ENCODE measurements at places on chromosomes 7 and 10.

GRCh38 chr10:34157501-34157900 lies 657.6 kb downstream of the PARD3 start:
- DNase-seq: no peak

DNA sequence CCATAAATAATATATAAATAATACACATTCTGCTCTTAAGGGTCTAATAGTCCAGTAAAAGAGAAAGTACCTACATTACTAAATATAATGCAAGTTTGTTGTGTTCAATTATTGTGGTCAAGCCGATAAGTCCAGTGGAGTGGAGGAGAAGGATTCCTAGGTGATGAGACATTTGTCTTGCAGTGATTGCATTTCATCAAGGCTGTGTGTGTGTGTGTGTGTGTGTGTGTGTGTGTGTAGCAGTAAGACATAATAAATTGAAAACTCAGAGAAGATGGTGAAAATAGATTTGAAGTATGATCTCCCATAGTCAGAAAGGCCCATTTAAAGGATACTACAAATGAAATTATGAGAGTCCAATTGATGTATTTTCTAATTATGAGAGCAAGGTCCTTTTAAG lies 192.5 kb upstream of the SEMA3C start:
- no peak for DNase-seq

DNA sequence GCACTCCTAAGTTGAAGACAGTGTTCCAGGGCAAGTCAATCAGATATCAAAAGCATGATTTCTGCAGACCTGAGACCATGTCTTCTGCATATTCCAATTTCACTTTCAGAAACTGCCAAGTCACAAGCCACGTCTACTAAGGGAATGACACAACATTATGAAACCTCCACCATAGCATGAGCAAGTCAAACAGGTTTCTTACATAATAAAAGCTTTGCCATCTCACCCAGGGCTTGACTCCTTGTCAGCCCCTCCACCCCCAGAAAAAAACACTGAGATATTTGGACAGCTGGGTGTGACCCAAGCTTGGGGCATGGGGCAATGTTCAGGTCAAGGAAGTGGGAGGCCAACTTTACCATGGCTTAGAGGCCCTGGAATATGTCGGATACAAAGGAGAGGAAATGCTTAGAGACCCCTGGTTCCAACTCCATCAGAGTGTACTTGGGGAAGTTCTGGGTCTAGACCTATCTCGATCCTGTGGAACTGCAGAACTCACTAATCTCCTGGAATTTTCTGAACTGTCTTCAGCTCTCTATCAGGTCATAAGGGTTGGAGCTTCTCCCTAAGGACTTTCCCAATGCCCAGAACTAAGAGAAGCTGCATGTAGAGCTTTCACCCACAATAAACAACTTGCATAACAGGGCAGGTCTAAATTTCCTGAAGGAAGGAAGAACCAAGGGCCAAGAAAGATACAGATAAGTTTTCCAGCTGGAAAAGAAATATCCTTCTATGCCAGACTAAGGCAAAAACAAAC lies 80.6 kb upstream of the NAMPT start:
- DNase-seq: no peak

DNA sequence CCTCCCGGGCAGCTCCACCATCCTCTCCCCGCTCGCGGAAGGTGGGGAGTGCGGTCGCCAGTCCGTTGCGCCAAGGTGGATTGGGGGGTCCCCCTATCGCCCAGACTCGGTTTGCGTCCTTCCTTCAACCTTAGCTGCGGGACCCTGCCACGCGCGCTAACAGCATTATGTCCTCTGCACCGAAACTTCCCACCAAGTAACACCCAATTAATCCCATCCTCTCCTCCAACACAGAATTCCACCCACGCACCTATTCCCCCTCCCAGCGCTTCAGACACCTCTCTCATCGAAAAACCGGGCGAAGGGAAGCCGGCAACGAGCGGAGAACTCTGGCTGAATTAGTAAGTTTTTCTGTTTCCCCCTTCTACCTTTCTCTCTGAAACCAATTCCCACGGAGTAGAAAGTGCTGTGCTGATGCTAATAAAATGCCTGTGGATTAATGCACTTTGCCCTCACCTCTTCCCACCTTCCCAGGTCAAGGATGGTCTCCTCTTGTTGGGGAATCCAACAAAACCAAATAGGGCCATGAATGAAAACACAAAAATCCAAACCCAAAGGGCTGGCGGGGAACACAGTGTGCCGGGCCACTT lies 947 bp downstream of the HOXA3 start:
- DNase-seq: peak; percentile 64

GRCh38 chr7:133950855-133951254 lies 176.3 kb upstream of the LRGUK start:
- DNase-seq: no peak

DNA sequence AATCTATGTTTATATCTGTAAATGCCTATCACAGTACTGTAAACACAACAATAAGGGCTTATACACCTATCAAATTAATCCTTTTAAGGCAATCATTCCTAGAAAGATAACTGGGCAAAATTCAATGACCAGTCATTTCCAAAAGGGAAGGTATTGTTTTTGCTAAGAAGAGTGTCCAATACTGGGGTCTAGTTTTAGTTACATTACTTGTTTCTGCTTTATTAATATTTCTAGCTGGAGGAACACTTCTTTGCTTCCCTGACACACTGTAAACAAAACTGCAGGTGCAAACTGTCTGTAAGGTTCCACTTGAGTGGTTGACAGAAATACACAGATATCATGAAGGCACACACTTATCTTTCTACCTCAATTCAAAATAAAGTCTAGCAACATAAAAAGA lies 84.2 kb upstream of the FAM133B start:
- DNase-seq: no peak

DNA sequence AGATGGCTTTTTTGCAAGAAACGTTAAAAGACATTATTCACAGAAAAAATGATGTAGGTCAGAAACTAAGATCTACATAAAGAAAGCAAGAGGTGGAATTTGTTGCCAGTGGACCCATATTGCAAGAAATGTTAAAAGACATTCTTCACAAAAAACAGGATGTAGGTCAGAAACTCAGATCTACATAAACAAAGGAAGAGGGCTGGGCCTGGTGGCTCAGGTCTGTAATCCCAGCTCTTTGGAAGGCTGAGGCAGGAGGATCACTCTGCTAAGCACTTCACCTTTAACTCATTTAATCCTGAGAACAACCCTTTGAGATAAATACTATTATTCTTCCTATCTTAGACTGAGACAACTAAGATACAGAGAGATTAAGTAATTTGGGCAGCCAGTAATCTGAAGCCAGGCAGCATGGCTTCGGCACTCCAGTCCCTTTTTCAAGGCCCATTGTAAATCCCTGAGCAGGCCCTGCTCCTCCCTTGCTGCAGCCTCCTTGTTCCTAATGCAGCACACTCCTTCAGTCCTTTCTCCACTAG lies 11.6 kb downstream of the ZFAND4 start:
- no peak for DNase-seq

DNA sequence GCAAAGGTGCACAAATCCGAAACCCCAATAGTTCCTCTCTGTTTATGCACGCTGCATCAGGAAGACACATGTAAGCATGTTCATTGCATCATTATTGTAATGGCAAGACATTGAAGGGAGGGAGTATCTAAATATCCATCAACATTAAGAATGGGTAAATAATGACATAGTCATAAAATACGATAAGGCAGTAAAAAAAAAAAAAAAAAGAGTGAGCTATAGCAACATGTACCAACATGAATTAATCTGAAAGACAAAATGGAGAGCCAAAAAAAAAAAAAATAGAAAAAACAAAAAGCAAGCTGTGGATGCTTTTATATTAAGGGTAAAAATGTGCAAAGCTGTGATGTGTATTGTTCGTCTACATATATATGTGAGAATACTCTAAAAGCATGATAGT lies 70.2 kb upstream of the ABLIM1 start:
- DNase-seq: no peak

GRCh38 chr10:110081911-110082310 lies 74.1 kb downstream of the ADD3 start:
- no peak for DNase-seq

DNA sequence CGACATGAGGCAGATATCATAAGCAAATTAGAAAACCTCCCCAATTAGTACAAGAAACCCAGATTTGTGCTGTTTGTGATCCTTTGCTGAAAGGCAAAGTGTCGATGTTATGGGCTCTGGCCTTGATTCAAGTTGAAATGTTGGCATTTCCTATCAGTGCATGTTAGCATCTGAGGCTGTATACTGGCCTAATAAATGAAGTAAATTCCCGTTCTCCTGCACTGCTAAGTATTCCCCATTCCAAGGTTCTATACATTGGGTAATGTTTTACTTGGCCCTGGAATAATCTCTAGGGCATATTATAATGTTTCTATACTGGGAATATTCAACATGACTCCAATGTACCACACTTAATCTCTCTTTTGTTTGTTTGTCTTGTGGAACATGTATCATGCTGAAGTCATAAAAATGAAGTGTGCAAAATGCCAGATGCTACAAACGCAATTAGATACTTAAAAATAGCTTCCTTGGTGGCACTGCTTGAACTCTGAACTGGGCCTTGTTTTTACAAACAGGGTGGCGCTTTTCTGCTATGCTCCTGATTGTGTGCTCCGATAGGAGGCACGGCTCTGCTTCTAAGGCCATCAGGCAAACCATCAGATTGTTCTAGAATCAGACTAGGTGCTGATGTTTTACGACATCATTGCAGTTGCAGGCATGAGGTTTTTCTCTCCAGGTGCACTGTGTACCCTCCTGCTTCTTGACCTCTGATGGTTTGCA lies 156.7 kb upstream of the TCF7L2 start:
- no peak for DNase-seq

DNA sequence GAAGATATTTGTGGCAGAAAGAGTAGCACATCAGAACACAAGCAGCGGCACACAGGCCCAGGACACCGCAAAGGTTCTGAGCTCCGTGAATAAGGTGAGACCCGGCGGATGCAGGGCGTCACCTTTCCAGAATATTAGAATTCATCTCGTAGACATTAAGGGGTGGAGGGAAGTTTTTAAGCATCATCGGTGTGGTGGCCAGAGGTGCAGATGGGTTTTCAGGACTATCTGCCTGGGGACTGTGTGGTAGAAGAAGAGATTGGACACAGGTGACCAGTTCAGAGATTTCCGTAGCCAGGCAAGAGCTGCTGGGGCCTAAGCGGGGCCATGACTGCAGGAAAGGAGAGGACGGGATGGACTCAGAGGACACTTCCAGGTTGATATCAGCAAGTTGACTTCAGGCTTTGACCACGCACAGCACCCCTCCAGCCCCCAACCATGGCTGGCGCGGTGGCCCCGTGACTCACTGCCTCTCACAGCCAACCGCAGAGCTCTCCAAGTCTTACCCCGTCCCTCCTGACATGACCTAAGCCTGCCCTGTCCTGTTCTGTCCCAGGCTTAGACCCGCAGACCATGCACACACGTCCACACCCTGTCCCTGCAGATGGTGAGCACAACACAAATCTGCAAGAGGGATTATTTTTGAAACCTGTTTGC lies 97.2 kb downstream of the OAT start:
- no peak for DNase-seq

GRCh38 chr7:30721211-30721610 lies 30.7 kb upstream of the INMT start:
- no peak for DNase-seq

GRCh38 chr10:77334501-77334900 lies 303.1 kb downstream of the KCNMA1 start:
- no peak for DNase-seq

DNA sequence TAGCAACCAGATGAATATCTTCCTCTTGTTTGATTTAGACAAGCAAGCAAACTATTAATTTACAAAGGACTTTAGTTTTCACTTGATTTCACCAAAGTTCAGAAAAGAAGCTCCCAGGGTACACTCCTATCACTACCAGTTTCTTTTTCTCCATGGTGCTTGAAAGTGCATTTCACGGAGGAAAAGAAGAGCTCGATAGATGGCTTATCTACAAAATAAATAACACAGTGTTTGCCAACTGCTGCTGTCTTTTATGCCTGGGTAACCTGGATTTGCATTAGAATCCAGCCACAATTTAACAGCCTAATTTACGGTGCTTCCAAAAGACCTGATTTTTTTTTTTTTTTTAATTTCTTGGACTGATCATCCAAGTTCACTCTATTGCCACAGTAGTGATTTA lies 275.7 kb downstream of the GPR37 start:
- DNase-seq: no peak

DNA sequence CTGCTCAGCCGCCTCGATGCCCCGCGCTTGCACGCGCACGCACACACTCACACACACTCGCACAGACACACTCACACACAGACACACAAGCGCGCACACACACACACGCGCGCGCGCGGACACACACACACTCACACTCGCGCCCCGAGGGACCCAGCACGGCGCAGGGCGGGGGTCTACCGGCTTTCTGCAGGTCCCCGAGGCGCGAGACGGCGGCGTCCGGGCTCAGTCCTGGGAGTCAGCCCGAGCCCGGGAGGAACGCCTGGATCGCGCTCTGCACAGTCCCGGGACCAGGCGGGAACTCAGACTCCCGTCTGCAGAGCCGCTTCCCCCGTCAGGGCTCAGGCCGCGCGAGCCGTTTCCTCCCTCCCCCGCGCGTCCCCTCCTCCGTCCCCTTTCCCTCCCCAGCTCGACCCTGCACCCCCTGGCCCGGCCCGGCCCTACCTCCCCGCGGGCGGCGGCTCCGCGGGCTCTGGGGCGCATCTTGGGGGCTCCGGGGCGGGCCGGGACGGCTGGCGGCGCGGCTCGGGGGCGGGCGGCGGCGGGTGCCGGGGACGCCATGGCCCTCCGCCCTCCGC lies 464 bp downstream of the DENND2A start:
- peak; percentile 71 for DNase-seq

- DNase-seq: no peak
These were observed 577 bp upstream of the DDX21 start for GRCh38 chr10:68955355-68955831.

- DNase-seq: no peak
These were observed 32.5 kb upstream of the KNDC1 start for GRCh38 chr10:133127291-133128125.

GRCh38 chr7:1505731-1506550 lies 1.8 kb upstream of the INTS1 start:
- no peak for DNase-seq

- no peak for DNase-seq
These were observed 53.1 kb downstream of the SHOC2 start for GRCh38 chr10:110972231-110973134.

DNA sequence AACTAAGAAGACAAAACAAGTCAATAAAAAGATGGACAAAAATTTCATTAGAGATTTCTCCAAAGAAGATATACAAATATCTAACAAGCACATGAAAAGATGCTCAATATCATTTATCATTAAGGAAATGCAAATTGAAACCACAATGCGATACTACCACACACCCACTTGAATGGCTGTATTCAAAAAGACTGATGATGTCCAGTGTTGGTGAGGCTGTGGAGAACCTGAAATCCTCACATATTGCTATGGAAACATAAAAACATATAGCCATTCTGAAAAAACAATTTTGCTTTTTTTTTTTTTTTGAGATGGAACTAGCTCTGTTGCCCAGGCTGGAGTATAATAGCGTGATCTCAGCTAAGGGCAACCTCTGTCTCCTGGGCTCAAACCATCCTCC lies 124.1 kb upstream of the LAMB4 start:
- no peak for DNase-seq

- DNase-seq: no peak
These were observed 17.9 kb upstream of the CHCHD3 start for GRCh38 chr7:133099633-133100286.

GRCh38 chr7:3138997-3139396 lies 95.3 kb upstream of the CARD11 start:
- no peak for DNase-seq

GRCh38 chr10:11610166-11610825 lies 1.2 kb downstream of the USP6NL start:
- no peak for DNase-seq
